ENCODE measurements at places on chromosomes 4 and X. TPM values are rescaled to one million over a fixed set of nuclear protein-coding genes. Genes with fewer than 3 reads are reported as not detected.

Gene WDR44
- total RNA-seq = 8.5 TPM

GRCh38 chr4:152150214-152150613, 385.7 kb downstream of the FBXW7 start:
- DNase-seq = no peak

- DNase-seq = no peak
These were observed 33.8 kb downstream of the USP11 start for GRCh38 chrX:47266643-47267042.

DNA sequence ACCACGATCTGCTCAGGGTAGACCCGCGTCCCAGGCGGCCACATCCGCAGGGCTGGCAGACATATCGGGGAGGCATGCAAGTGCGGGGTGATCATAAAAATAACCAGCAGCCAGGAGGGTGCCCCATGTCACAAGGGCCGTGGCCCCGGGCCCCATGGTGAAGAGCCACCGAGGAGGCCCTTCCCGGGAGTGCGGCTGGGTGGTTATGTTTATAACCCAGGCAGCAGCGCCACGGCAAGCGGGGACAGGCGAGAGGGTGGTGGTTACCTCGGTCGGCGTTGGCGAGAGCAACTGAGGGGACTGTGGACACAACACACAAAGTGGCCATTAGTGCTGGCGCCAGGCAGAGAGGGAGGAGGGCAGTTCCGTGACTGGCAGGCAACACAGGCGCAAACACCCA, 92.7 kb upstream of the AFAP1 start:
- no peak for DNase-seq

- DNase-seq = no peak
These were observed 7.4 kb downstream of the ZNF81 start for GRCh38 chrX:47844117-47844516.

- no peak for DNase-seq
These were observed 243.6 kb upstream of the CTSO start for GRCh38 chr4:156197216-156197615.

- DNase-seq = peak; percentile 67
These were observed at the start of gene PKD2 for GRCh38 chr4:88007304-88008121. Gene PKD2 (plus strand): TSS chr4:88007635. CDS start chr4:88007734, 99 bp downstream.

GRCh38 chr4:185793716-185794115, 18.3 kb downstream of the SORBS2 start:
- peak; percentile 43 for DNase-seq

Gene NR3C2
- total RNA-seq = 0.67 TPM

Gene MAGEA6
- 187 TPM for total RNA-seq

GRCh38 chrX:151552743-151553142, 10.7 kb upstream of the PASD1 start:
- no peak for DNase-seq

- no peak for DNase-seq
These were observed 36.1 kb downstream of the NSG1 start for GRCh38 chr4:4422856-4423499.

GRCh38 chr4:159497936-159498335, 395.1 kb downstream of the RAPGEF2 start:
- no peak for DNase-seq

DNA sequence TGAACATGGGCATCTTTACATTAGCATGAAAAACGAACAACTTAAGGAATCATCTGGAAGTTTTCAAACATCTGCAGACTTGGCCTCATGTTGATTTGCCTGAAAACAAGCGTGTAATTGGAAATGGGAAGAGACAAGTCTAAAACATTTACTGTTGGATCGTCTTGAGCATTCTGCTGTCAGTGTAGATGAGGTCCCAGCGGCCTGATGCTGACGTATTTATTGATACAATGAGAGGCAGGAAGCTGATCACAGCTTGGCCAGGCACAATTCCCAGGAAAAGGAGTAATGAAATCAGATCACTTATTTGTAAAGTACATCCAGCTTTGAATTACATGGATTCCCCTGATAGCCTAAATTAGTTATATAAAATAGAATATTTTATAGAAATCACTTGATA, 210.6 kb downstream of the CLCN4 start:
- DNase-seq = no peak

Gene FGFR3
- total RNA-seq = 0.03 TPM

DNA sequence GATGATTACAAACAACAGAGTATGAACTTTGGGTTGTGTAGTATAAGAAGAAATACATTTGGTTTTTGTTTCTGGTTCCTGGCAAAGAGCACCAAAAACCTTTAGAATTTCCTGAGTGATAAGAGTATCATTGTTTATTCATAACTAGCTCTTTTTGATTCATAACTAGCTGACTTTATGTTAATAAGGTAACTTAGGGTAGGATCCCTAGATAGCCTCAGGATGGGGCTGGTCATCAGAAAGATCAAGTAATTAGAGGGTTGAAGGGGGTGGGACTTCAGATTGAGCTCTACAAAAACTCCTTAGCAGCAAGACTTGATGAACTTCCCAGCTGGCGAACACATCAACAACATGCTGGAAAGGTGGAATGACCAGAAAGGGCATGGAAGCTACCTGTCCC, 166.5 kb downstream of the SCFD2 start:
- no peak for DNase-seq

DNA sequence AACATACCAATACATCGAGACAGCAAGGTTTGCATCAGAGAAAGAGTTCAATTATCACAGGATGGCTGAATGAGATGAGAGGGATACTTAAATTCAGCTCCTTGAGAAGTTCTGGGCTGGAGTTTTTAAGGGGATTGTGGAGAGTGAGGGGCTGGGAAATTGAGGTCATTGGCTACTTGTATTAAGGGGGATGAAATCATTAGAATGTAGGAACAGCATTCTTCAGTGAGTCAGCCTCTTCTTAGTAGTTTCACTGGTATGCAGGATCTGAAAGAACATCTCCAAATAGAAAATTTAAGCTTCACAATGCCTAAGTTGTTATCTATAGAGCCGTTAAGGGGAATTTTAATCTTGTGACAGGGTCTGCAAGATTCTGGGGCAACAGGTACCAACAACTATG, 211.6 kb upstream of the TAPT1 start:
- no peak for DNase-seq

Gene ARMCX2
- 40.8 TPM for total RNA-seq

Gene HPGD
- 9.5 TPM for total RNA-seq

DNA sequence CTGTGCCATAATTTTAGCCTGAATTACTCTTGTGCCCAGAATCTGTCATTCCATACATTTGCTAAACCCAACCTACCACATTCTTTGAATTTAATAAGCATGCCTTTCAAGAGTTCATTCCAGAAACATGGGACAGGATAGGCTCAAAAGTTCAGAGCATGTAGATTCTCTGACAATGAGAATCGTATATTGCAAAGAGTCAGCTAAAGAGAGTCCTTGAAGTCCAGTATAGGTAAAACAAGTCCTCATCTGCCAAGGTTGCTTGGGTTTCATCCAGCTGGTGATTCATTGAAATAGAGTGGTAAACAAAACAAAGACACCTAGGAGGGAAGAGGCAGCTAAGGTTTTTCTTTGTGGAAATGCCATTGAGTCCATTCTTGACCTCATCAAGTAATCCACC, 249.3 kb upstream of the DIPK2B start:
- no peak for DNase-seq
